ENCODE measurements at places on chromosomes 5 and 9. TPM values are rescaled to one million over a fixed set of nuclear protein-coding genes. Genes with fewer than 3 reads are reported as not detected.

The CETN3 gene
- 70.9 TPM for polyA plus RNA-seq

The CHSY3 gene
- 2.8 TPM for polyA plus RNA-seq

The WWC1 gene
- 75.6 TPM for polyA plus RNA-seq

GRCh38 chr9:74953235-74953751, 581 bp upstream of the C9orf40 start:
- no peak for DNase-seq

DNA sequence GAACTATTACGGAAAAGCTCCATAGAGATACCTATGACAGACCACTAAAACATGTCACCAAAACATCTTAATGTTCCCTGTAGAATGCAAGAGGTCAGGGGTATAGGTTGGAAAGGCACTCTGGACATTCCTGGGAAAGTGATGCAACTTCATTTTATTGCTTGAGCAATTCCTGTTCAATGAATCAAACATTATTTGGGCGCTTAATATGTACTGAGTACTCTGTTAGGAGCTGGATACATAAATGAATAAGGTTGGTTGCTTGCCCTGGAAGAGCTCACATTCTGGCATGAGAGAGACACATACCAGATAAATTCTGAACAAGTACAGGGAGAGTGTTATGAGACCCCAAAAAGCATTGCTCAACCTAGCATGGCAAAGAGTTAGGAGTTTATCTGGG, 408.9 kb upstream of the DMAC1 start:
- DNase-seq: no peak

- DNase-seq: no peak
Observed at GRCh38 chr5:152072091-152072490, 147.4 kb upstream of the GLRA1 start.

- DNase-seq: no peak
Observed at GRCh38 chr5:9166202-9167112, 379.4 kb downstream of the SEMA5A start.

All from renal pelvis (tissue), 12 donors.